CD4-positive, alpha-beta T cell treated with Interferon gamma for 1 hour (primary cell): ENCODE measurements at places on chromosomes 12 and 14.

DNA sequence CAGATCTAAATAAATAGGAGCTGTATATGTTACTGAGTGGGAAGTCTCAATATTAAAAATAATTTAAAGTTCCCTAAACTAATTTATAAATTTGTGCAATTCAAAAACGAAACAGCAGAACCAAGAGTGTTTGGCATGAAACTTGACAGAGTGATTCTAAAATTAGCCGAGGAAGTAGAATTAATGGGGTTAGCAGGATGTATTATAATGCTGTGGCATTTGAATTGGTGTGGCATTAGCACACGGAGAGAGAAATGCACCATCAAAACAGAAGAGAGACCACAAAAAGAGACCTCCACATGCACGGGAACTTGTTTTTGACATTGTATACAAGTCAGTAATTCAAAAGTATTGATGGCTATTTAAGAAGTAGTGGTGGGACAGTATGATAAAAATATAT lies 366.0 kb upstream of the RGS6 start:
- DNase-seq, result no peak

DNA sequence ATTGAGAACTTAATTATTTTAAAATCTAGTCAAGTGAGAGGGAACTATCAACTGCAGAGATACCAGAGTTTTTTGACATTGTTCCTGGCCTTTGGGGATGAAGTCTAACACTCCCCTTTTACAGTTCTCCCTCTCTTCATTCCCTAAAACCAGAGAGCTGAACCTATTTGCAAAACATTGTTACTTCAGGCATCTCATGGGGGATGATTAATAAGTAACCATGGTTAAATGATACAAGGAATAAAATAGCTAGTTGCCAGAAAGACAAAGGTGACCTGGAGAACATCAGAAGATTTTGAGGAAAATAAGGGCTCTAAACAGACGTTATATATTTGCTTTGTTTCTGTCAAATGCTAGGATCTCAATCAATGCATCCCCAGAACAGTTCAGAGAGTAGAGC lies 42.3 kb downstream of the PDE6H start:
- DNase-seq, result no peak

DNA sequence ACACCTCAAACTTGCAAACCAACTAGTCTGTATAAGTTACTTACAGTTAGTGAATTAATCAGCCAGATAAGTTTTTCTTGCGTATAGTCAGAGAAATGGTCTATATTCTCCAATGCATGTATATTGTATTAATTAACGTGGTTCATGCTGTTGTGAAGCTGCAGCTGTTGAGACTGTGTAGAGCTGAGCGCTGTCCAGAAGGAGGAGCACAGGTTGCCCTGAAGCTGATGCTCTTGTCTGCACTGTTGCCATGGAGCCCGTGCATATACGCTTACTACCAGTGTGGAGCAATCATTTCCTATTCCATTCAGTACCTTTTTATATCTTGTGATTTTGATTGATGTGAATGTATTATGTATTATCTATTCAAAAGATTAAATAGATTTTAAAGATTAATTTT lies 74.3 kb upstream of the ARID2 start:
- DNase-seq, result peak; percentile 73

- DNase-seq, result no peak
Observed at GRCh38 chr14:91354979-91355685, 62.5 kb downstream of the CCDC88C start.

- DNase-seq, result no peak
Observed at GRCh38 chr12:85733984-85734383, 102.2 kb downstream of the RASSF9 start.

DNA sequence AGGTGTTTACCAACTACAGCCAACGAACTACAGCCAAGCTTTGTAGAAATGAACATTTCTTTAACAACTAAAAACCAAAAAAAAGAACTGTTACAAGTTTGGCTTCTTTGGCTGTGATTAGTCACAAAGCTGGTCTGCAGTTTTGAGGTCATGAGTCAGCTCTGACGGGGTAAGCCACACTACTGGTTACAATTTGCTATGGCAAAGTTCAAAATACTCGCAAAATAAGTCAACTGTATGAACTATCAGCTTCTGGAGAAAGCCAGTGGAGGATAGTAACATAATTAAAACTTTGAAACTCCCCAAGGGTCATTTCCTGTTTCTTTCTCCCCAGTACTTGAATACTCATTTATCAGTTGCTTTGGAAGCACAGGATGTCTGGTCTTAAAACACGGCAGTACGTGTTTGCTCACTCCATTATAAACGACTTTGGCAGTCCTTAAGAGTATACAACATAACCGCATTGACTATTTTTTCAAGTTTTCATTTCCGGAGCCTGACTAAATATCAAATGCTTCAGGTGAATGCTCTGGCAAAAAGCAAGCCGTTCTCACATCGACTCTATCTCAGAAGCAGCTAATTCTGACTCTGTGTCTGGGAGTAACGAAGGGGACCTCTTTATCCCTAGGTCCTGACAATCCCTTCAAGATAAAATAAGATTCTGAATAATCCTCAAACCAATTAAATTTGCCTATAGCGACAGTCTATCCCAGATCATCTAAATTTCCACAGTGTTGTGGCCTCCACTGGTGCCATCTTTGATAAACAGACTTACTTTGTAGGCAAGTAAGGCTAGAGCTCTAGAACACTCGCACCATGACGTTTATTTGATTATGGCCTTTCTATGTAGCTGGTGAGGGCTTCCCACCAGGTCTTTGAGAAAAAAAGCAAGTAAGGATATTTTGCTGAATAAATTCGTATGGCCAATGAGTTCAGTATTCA lies 10.6 kb downstream of the PHLDA1 start:
- peak; percentile 71 for DNase-seq

- no peak for DNase-seq
Observed at GRCh38 chr14:64465831-64466554, 694 bp downstream of the AKAP5 start.

DNA sequence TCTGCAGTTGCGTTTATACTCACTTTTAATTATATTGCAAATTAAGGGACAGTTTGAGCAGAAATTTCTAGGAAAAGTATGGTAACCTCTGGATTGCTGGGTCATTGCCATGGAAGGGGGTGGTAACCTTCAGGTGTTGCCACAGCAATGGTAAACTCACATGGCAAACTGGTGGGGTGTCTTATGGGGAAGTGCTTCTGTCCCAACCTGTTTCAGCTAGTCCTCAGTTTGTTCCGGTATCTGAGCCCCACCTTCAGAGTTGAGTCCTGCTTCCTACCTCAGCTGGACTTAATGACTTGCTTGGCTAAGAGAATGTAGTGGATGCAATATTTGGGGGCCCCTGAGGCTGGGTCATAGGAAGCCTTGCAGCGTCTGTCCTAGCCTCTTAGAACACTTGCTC lies 7.3 kb upstream of the CLMN start:
- peak; percentile 12 for DNase-seq

GRCh38 chr14:54532111-54533012 lies 22.7 kb downstream of the CGRRF1 start:
- no peak for DNase-seq

DNA sequence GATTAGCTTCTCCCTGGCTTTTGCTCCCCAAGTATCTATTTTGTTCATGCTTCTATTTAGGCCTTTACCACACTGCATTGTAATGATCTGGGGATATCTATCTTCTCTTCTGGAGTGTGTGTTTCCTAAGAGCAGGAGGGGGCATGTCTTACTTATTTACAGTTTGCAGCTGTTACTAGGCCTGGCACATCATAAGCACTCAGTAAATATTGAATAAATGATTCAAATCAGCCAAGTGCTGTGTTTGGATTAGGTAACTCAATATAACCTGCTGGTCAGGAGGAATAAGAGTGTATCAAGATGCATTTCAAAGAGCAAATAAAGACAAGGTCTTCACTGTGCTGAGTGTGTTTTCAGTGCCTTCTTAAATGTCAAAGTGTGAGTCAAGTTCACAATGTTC lies 186.1 kb downstream of the FOXG1 start:
- DNase-seq, result no peak

DNA sequence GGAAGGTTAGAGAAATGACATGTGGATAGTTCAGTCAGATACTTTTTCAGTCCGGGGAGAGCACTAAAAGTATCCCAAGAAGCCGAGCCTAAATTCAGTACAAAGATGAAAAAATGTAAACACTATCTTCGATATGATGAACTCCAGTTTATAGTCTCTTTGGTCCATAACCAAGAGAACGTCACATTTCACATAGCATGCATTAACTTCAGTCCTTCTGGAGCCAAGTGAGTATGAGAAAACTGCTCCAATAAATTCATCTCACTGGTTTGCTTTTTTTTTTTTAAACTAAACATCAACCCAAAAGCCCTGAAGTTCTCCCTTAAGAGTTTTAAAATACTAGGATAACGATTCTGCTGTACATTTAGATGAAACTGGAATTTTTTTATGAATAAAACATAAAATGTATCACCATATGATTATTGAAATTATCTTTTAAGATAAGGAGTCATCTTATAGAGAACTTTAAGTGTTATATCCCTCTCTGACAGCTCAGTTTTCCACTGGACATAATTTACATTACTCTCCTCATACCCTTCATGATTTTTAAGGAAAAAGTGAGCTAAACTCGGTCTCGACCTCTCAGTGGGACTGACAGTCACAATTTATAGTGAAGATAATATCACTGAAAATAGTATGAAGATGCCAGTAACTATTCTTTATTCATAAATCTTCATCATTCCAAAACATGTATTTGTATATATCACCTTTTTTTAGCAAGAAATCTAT lies 841.5 kb upstream of the FLRT2 start:
- DNase-seq, result no peak

DNA sequence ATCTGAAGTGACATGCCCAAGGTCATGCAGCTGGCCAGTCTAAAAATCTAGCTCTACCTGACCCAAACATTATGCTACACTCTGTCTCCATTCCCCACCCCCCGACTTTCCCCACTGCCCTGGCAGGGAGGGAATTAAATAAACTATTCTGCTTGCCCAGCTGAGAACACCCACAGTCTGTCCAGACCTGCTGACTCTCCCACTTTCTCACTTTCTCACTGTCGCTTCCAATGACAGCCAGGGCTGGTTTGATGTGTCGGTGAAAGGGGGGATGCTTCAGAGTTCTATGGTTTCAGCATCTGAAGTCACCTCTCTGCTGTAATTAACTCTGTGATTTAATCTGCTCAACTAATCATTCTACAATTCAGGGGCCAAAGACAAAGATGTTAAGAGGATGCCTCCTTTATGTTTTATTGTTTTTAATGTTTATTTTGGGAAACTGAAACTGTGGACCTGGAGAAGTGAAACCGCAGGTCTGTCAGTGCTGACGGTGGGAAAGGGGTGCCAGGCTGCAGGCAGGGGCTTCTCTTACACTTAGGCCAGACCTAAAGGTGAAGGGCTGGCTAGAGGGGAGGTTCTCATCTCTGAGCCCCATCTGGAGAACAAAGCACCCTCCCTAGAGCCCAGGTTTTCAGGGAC lies 8.1 kb upstream of the MSI1 start:
- no peak for DNase-seq

DNA sequence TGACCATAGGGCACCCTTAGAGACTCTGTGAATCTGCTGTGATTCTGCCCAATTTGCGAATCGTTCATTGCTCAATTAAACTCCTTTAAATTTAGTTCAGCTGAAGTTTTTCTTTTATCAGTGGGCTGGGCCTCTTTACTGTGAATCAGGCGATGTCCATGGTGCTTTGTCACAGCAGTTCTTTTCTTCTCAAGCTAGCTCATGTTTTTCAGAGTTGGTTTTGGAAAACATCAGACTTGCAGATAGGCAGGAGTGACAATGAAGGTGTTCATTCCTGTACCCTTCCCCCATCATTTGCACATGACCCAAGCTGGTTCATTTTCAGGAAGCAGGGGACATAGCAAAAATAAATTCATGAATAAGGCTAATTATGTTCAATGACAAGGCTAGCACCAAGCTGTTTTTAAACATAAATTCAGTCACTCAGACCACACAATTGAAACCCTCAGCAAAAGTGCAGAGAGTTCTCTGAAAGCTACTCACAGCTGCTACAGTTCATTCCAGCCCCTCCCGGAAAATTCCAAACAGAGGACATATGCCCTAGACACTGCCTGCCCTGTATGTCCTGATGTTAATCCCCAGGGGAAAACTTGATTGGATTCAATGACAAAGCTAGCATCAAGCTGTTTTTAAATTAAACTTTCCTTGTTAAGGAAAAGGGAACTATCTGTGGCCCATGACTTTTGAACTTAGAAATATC lies 383.3 kb downstream of the C12orf75 start:
- DNase-seq, result no peak

- no peak for DNase-seq
Observed at GRCh38 chr12:133105620-133106019, 24.5 kb downstream of the ZNF891 start.

DNA sequence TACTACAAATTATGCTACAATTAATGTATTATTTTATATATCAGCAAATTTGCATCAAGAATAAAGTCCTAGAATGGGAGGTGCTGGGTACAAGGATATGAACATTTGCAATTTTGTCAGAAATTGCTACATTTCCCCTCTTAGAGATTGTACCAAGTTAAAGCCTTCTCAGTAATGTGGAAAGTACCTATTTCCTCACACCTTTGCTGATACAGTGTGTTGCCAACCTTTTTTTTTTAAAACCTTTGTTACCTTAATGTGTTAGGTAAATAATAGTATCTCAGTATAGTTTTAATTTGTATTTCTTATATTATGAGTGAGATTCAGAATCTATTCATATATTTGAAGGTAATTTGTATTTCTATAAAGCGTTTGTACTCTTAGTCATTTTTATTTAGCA lies 95.4 kb upstream of the HIF1A start:
- DNase-seq, result no peak

DNA sequence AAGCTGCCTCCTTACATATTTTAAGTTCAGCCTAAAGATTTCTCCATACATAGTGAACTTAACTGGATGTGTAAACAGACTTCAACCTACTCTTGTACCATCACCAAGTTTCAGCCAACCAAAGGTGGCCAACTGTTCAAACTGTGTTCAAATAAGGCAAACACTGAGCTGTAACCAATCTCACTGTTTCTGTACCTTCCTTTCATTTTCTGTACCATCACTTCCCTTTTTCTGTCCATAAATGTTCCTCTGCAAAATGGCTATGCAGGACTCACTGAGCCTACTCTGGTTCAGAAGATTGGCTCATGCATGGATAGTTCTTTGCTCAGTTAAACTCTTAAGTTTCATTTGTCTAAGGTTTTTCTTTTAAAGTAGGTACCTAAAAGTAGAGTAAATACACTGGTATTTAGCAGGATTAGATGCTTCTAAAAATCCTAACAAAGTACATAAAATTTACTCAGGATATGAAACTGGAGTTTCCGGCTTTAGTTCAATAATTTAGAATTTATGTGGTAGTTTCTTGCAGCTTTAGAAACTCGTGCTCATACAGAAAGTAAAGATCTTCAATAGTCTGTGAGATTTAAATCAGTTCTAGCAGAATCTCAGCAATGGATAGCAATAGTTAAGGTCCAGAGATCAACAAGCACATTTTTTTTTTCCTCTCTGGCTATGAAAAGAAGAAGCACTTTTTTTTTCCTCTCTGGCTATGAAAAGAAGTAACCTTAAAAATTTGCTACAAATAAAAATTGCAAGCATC lies 282.0 kb upstream of the PPFIA2 start:
- no peak for DNase-seq
